ENCODE measurements at places on chromosomes 16 and 17. TPM values are rescaled to one million over a fixed set of nuclear protein-coding genes. Genes with fewer than 3 reads are reported as not detected.

BAIAP3 gene
- total RNA-seq, result 20.0 TPM

RPRML gene
- total RNA-seq, result not detected

ACSF2 gene
- 16.4 TPM for total RNA-seq

GAN gene
- total RNA-seq, result 5.8 TPM

ATP2C2 gene
- not detected for total RNA-seq

ST6GALNAC2 gene
- total RNA-seq, result 0.68 TPM

HBA1 gene
- total RNA-seq, result 6.5 TPM

ATAD5 gene
- total RNA-seq, result 4.2 TPM

WIPF2 gene
- 26.4 TPM for total RNA-seq

FASN gene
- total RNA-seq, result 126 TPM

ZNF385C gene
- 0.20 TPM for total RNA-seq

KIF2B gene
- not detected for total RNA-seq

LITAF gene
- total RNA-seq, result 155 TPM

EFNB3 gene
- not detected for total RNA-seq

WNT9B gene
- total RNA-seq, result not detected

ABCC12 gene
- not detected for total RNA-seq
